ENCODE measurements at places on chromosomes 3 and 15. TPM values are rescaled to one million over a fixed set of nuclear protein-coding genes. Genes with fewer than 3 reads are reported as not detected.
A peak's percentile ranks its signal among the peaks of the same experiment; 100 is the strongest.

The GOLGA6B gene
- 1.9 TPM for total RNA-seq

DNA sequence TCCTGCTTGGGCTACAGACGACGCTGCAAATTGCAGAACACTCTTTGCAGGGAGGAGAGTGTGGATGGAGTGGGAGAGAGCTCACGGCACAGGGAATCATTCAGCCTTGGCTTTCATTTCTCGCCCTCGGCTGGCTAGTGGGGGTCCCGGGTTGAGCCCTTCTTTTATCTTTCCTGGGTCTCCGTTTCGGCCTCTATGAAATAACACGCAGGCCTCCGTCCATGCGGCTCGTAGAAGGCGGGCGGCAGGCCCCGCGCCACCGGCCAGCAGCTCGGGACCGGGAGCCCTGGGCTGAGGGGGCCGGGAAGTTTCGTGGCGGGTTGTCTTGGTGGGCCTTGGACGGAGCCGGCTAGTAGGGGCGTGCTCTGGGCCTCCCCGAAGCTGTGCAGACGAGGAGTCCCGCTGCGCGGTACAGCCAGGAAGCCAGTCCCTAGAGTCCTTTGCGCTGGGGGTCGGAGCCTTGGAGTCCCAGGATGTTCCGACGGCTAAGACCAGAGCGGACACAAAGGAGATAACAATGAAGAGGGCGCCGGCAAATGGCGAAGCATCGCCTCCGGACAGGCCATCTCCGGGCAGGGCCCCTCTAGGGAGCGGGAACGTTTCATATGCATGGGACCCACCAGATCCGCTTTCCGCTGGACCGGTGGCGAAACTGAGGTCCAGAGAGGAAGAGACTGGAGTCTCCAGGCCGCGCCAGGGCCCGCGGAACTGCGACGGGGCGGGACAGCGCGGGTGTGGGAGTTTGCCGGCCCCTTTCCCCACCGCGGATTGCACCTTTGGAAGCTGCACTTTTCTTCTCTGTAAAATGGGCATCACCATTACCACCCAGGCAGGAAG lies 4.3 kb downstream of the RNU6-1 start:
- peak; percentile 56 for DNase-seq

DNA sequence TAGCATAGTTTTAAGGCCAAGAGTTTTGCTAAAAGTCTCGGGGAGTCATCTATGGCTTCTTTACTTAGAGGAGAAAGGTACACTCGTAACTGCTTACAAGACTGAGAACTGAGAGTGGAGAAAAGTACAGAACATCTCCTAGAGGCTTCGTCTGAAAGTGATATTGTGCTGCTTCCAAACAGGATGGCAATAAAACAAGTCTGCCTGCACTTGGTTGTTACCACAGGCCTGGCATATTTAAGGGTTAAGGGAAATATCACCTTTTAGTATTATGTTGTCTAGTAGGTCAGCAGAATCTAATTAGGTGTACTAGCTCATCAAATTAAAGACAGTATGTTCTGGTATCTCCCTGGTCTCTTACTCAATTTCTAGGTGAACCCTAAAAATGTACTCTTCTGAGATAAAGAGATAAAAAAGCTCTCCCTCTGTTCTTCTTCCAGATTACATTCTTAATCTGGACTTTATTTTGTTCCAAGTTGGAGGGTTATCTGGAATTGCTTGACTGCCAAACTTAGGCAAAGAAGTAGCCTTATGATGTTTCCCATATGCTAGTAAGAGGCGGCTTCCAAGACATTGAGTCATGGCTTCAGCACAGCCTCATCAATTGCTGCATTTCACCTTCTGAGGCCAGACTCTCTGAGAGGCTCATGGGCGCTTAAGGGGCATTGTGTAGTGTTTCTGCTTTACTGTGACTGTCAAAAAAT lies 181.3 kb downstream of the LSAMP start:
- DNase-seq = no peak

DNA sequence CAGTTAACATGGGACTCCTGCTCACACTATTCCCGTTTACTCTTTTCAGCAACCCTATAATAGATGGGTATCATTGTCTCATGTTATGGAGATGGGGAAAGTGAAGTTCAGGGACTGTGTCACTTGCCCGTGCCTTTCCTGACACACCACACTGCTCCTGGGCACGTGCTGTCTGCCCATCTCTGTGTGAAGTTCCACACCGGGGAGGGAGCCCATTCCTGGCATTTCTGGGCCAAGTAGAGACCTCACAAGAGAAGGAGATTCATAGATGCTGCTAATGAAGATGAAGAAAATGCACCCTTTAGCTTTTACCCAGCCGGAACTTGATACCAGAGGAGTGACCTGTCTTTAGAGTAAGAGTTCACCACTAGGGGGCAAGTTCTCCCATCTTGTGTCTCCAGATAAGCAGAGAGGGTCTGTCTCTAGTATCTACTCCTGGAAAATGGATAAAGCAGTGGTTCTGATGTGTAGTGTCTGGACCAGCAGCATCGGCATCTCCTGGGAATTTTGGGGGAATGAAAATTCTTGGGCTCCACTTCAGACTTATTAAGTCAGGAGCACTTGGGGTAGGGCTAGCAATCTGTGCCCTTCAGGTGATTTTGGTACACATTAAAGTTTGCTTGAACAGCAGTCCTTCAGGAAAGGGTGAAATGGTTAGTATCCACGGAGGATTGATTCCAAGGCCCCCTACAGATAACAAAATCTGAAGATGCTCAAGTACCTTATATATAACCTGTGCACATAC lies 2.0 kb upstream of the TOPBP1 start:
- DNase-seq = no peak

The LYSMD4 gene
- 14.9 TPM for total RNA-seq

GRCh38 chr3:24582431-24583403 lies 88.1 kb upstream of the THRB start:
- no peak for DNase-seq

The PRR20G gene
- not detected for total RNA-seq

- peak; percentile 82 for DNase-seq
Observed at GRCh38 chr15:72722071-72722696, 36.2 kb downstream of the BBS4 start.

The ZIC1 gene
- total RNA-seq = 30.3 TPM

- no peak for DNase-seq
Observed at GRCh38 chr3:161600173-161600572, 103.6 kb downstream of the OTOL1 start.

The MAP6D1 gene
- total RNA-seq = 6.3 TPM
